ENCODE measurements at places on chromosomes 2 and 18. TPM values are rescaled to one million over a fixed set of nuclear protein-coding genes. Genes with fewer than 3 reads are reported as not detected.

DNA sequence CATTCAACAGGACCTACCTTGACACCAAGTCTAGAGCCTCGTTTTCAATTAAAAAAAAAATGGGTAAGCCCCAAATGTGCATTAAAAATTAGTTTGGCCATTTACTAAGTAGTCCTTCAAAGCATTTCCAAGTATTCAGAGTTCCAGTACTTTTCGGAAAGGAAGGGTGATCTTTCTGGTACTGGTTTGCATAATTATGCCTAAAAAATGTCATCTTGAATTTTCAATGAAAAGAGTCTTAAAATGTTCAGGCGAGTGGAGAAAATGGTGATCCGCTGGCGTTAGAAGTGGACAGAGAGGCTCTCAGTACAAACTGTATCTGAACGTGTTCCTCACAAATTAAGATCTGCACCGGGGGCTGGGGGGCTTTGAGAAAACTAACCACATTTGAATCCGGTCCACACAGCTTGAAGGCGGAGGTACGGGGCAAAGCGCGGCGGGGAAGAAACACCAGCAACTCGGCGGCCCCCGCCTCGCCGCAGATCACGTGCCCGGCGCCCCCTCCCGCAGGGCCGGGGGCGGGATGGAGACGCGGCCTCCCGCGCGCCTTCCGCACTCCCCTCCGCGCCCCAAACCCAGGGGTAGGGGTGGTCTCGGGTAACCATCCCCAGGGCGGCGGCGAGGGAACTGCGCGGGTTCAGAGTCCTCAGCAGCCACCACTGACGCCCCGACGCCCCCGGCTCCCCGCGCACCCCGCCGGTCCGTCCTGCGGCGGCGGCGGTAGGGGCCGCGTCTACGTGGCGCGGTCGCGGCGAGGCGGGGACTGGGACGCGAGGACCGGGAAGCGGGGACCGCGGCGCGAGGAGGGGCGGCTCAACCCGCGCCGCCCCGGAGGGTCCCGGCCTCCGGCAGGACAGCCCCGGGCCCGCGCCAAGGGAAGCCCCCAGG, 564 bp downstream of the LPIN2 start:
- H3K36me3 ChIP-seq = peaks cover 38% of the 10 kb centered on the region
- no peaks in the 10 kb centered on the region for H3K27me3 ChIP-seq
- DNase-seq = peak; percentile 63
- peak overlapping the region; percentile 98 for H3K4me3 ChIP-seq
- H3K4me1 ChIP-seq = peaks cover 68% of the 10 kb centered on the region
- H3K27ac ChIP-seq = peak overlapping the region; percentile 96

DNA sequence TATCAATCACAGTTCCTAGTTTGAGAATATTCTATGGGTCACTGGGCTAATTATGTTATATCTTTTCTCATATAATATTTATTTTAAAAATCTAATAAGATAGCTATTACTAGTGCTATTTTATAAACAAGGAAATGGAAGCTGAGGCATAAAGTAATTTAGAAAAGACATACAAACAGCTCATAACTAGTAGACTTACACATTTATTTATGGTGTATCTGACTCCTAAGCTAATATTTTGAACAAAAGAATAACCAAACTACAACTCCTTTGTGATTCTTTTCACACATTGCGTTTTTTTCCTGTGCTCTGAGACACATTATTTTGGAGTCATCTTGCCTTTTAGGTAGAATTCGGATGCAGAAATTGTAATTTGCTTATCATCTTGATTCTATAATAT, 742.0 kb upstream of the LRRTM4 start:
- H3K4me3 ChIP-seq = no peak overlapping the region
- H3K4me1 ChIP-seq = no peaks in the 10 kb centered on the region
- DNase-seq = no peak
- H3K27ac ChIP-seq = no peak overlapping the region
- no peaks in the 10 kb centered on the region for H3K27me3 ChIP-seq

- no peaks in the 10 kb centered on the region for H3K27me3 ChIP-seq
- peaks cover 43% of the 10 kb centered on the region for H3K36me3 ChIP-seq
- H3K4me1 ChIP-seq = peaks cover 23% of the 10 kb centered on the region
Observed at GRCh38 chr2:25749676-25750075, 76.3 kb upstream of the DTNB start.

DNA sequence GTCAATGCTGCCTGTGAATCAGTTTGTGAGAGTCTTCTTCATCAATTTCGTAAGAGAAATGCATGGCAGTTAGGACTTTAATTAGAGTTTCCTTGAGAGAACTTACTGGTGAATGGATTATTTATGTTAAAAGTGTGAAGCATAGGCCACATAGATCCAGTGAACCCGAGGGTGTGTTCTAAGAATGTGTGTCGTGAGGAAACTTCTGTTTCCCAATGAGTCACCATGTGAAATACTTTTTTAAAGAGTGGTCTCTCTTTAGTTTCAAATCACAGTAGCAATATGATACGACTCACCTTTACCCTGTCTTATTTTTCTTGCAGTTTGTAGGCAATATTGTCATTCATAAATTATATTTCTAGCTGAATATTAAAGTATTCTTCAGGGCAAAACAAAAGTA, 18.5 kb downstream of the THSD7B start:
- no peak overlapping the region for H3K4me3 ChIP-seq
- H3K4me1 ChIP-seq = no peaks in the 10 kb centered on the region
- no peak overlapping the region for H3K27ac ChIP-seq

DNA sequence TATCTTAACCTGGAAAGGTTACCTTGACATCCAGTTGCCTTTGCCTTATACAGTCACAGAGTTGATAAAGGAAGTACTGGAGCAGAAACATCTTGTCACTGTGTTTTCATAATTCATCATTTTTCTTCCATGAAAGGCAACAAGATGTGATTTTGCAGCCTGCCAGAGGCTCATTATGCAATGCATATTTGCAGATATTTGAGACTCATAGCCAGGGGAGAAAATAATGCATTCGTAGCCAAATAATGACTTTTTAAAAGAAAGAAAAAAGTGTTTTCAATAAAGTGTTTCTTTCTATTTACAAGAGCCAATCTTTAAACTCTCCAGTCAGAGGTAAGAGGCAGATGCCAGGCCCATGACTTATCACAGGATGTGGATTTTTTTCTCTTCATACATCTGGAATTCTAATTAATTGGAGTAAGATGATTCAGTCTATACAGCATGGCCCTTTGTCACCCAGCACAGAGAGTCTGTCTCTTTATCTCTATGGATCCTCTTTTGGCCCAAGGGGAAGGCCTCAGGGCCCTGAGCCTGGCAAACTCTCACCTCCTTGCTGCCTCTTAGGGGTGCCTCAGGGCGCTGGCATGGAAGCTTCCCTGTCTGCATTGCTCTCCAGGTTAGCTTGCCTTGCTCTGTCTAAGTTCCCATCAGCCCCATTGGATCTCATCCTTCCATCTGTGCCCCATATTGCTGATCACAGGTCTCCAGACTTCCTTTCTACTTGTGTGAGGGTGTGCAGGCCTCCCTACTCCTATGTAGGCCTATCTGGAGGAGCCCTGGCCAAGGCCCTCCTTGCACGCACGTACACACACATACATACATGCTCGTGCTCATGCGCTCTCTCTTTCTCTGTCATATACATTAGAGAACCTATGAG, 247.7 kb downstream of the TPGS2 start:
- H3K27ac ChIP-seq = no peak overlapping the region
- no peaks in the 10 kb centered on the region for H3K36me3 ChIP-seq
- peaks cover 2% of the 10 kb centered on the region for H3K27me3 ChIP-seq
- no peaks in the 10 kb centered on the region for H3K4me1 ChIP-seq
- DNase-seq = no peak
- no peak overlapping the region for H3K4me3 ChIP-seq

The LIMS2 gene
- 12.3 TPM for total RNA-seq

The RHBDD1 gene
- total RNA-seq = 41.1 TPM

DNA sequence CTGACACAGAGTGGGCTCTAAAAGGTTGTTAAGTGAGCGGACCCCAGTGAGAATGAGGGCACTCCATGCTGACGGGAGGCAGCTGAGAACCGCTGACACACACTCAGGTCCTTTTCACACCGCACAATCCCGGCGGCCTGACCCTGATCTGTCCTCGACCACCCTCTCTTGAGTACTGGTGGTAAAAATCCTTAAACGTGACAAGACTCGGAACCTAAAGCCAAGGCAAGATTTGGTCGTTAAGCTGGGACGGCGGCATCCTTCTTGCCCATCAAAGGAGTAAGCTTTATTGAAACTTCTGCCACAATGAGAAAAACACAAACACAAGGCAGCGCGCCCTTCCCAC, 569 bp downstream of the TMX3 start:
- H3K36me3 ChIP-seq = peaks cover 35% of the 10 kb centered on the region
- peak overlapping the region; percentile 93 for H3K27ac ChIP-seq
- H3K27me3 ChIP-seq = no peaks in the 10 kb centered on the region
- DNase-seq = peak; percentile 21
- peaks cover 44% of the 10 kb centered on the region for H3K4me1 ChIP-seq
- H3K4me3 ChIP-seq = peak overlapping the region; percentile 97

The C2orf69 gene
- total RNA-seq = 17.9 TPM

- no peaks in the 10 kb centered on the region for H3K4me1 ChIP-seq
- no peak for DNase-seq
- H3K27ac ChIP-seq = no peak overlapping the region
- H3K27me3 ChIP-seq = peaks cover 8% of the 10 kb centered on the region
Observed at GRCh38 chr2:179447421-179447820, 182.8 kb upstream of the SESTD1 start.

DNA sequence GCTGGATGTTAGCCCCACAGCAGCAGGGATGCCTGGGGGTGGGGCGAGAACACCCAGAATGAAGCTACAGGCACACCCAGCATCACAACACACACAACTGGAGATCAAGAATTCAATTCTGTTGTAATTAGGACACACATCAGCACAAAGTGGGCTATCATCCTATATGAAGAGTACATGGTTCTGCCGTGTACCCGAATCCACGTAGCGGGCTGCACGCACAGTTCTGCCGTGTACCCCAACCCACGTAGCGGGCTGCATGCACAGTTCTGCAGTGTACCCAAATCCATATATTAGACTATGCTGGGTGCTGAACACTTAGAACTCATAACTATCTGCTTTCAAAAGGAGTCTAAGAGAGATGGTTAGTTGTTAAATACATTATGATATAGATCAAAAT, 86.5 kb downstream of the EIPR1 start:
- no peak overlapping the region for H3K27ac ChIP-seq
- H3K4me3 ChIP-seq = no peak overlapping the region
- H3K36me3 ChIP-seq = peaks cover 7% of the 10 kb centered on the region
- peaks cover 2% of the 10 kb centered on the region for H3K4me1 ChIP-seq
- DNase-seq = no peak
- H3K27me3 ChIP-seq = no peaks in the 10 kb centered on the region

DNA sequence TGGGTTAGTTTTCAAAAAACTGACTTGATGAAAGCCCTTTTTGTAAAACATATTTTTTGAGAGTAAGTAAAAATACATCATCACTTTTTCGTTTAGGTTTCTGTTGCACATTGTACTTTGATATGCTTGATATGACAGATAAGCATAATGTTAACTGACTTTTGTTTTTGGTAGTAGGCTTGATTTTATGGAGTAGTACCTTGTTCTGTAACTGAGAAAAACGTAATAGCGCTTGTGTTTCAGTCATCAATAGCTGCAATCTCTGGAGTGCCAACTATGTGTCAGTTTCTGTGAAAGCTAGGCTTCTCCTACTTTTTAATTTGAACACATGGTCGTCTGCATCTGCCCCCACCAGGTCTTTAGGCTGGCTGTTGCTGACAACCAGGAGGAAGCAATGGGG, 1.3 kb downstream of the LCLAT1 start:
- H3K36me3 ChIP-seq = peaks cover 3% of the 10 kb centered on the region
- peaks cover 23% of the 10 kb centered on the region for H3K4me1 ChIP-seq
- DNase-seq = peak; percentile 22
- peak overlapping the region; percentile 88 for H3K4me3 ChIP-seq
- H3K27me3 ChIP-seq = no peaks in the 10 kb centered on the region

DNA sequence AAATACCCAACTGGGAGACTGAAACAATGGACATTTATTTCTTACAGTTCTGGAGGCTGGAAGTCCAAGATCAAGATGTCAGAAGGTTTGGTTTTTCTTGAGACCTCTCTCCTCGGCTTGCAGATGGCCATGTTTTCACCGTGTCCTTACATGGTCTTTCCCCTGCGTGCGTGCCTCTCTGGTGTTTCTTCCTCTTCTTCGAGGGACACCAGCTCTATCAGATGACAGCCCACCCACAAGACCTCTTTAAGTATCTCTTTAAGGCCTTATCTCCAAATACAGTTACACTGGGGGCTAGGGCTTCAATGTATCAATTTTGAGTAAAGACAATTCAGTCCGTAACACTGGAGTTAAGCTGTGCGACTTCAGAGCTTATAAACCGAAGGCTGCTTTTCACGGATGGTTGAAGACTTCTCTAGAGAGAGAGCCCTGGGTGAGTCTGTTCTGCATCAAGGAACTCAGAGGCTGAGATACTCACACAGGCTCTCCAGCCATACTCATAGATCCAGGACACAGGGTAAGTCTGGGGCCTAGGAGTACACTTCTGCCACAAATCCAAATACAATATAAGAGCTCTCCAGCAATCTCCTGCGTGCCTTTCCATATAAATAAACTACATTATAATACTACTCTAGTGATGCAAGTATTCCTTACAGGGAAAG, 339.9 kb upstream of the PKDCC start:
- peaks cover 3% of the 10 kb centered on the region for H3K27me3 ChIP-seq
- no peak overlapping the region for H3K27ac ChIP-seq
- no peak for DNase-seq

GRCh38 chr2:53694096-53694771, 73.4 kb upstream of the CHAC2 start:
- no peak for DNase-seq
- no peaks in the 10 kb centered on the region for H3K27me3 ChIP-seq
- peaks cover 33% of the 10 kb centered on the region for H3K36me3 ChIP-seq
- H3K27ac ChIP-seq = no peak overlapping the region

- DNase-seq = peak; percentile 88
- H3K27me3 ChIP-seq = no peaks in the 10 kb centered on the region
- H3K36me3 ChIP-seq = peaks cover 5% of the 10 kb centered on the region
- H3K27ac ChIP-seq = peak overlapping the region; percentile 91
Observed at GRCh38 chr2:8488001-8488738, 193.7 kb upstream of the ID2 start.

The LRATD1 gene
- total RNA-seq = not detected

- H3K27ac ChIP-seq = peak overlapping the region; percentile 72
- no peaks in the 10 kb centered on the region for H3K27me3 ChIP-seq
- peaks cover 3% of the 10 kb centered on the region for H3K36me3 ChIP-seq
- DNase-seq = no peak
- peaks cover 27% of the 10 kb centered on the region for H3K4me1 ChIP-seq
- H3K4me3 ChIP-seq = no peak overlapping the region
Observed at GRCh38 chr2:102437122-102437521, 14.2 kb downstream of the IL18RAP start.

DNA sequence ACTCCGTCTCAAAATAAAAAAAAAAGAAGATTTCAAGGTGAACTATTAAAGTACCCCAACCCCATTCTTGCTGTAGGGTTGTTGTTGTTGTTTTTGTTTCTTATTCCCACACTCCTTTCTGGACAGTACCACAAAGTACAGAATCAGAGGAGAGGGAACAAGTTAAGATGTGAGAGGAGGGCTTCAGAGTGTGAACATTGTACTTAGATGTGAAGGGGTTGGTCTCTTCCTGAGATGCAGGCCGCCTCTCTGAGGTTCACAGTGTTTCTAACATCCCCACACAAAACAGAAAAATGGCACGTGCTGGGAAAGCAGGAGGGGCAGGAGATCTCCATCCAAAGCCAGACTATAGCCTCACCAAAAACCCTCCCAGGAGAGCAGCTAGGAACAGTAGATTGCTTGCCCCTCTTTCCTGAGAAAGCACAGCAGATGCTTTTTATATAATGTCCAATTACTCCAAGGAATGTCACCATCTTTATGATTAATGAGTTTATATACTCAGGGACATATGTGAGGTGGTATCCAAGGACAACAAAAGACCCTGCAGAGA, 22.6 kb downstream of the ADD2 start:
- no peak overlapping the region for H3K27ac ChIP-seq
- no peak for DNase-seq
- H3K27me3 ChIP-seq = peaks cover 14% of the 10 kb centered on the region
- no peaks in the 10 kb centered on the region for H3K4me1 ChIP-seq
